ENCODE measurements at places on chromosomes 16 and 17.

GRCh38 chr16:56525236-56525635 is 5.4 kb upstream of the BBS2 start:
- DNase-seq = no peak

DNA sequence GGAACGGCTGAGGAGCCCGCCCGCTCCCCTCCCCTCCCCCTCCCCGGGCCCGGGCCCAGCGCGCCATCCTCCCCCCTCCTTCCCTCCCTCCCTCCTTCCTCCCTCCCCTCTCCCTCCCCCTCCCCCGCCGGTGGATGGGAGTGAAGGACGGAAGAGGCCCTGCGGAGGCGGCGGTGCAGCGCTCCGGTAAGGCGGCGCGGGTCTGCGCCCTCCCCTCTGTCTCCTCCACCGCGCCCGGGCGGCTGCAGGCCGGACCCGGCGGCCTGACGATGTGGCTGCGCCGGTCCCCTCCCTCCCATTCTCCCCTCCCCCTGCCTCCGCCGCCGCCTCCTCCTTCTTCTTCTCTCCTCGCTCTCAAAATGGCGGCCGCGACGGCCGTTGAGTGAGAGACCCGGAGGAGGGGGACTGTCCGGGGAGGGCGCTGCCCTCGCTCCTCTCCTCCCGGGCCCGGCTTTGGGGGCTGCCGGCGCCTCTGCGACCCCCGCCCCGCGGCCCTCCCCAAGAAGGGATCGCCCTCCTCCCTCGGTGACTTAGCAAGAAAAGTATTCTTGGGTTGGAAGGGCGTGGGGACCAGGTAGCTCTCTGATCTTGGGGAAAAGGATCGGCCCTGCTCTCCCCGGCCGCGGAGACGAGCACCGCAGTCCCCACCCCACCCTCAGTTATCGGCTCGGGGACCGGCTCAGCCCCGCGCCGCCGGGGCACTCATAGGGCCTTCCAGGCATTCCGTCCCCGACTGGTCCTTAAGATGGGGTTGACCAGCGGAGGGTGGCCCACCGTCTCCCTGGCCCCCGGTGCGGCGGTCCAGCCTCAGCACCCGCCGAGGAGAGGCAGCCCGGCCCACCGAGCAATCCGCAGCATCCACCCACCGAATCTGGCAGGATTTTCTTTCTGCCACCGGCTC is 617 bp downstream of the PAFAH1B1 start:
- peak; percentile 89 for DNase-seq

DNA sequence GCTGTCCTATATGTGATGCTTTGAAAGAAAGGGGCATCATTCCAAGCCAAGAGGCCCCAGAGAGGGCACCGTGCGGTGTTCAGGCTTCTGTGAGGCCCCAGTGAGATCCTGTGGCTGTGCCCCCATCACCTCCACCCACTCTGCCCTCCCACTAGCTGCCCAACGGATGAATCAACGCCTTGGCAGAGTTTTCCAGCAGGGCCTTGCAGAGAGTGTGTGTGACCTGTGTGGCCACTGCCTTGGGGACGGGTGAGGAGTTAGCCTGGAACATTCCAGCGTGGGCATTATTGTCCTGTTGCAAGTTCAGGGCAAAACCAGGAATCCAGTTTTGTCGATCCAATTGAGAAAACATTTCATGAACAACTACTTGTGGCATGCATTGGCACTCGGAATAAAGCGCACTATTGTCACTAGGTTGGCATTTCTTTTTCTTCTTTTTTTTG is 53.7 kb downstream of the SF3B3 start:
- no peak for DNase-seq

DNA sequence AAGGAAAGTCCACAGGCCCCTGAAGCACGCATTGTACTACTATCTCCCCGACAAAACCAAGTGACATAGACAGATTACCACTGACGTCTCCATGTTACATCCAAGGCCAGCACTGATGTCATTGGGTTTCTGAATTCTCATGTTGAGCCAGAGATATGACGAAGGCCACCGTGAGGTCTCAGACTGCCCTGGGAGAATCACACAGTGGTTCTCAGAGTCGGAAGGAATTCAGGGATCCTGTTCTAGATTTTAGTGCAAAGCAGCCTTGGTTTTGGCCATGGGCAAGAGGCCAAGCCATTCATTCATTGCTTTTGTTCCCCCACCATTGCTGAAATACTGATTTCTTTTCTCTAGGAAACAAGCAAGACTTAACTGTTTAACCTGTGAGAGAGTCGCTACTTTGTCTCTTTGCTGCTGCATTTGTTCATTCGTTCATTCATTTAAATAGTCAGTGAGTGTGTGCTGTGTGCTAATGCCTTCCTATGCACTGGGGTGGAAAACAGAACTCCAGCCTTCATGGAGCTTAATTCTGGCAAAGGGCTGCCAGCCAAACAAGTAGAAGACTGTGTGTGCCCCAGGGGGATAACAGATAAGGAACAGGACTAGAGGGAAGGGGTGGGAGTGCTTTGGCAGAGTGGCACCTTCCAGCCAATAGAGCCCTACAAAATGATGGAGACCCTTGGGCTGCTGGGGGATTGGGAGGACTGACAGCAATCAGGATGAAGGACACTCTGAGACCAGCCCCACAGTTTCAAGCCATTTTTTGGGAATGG is 222.3 kb downstream of the MSI2 start:
- no peak for DNase-seq

DNA sequence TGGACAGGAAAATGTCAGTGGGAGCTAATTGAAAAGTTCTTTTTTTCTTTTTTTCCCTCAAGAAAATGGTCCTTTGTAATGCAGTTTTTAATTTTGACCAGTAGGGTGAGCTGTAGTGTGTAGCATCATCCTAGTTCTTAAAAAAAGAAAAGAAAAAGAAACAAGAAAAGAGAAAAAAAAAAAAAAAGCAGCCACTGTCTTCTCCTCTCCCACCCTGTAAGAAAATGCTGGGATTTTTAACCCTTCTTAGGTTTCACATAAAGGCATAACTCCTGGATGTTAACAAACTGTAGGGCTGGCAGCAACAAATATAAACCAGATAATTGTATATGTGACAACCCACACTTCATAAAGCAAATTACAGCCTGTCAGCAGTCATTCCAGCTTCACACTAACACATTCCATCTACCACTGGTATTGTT is 78.1 kb downstream of the SKAP1 start:
- DNase-seq = peak; percentile 76

GRCh38 chr16:24208710-24209109 is 47.4 kb upstream of the CACNG3 start:
- DNase-seq = no peak

GRCh38 chr17:32899236-32900013 is 22.5 kb upstream of the MYO1D start:
- DNase-seq = peak; percentile 16

DNA sequence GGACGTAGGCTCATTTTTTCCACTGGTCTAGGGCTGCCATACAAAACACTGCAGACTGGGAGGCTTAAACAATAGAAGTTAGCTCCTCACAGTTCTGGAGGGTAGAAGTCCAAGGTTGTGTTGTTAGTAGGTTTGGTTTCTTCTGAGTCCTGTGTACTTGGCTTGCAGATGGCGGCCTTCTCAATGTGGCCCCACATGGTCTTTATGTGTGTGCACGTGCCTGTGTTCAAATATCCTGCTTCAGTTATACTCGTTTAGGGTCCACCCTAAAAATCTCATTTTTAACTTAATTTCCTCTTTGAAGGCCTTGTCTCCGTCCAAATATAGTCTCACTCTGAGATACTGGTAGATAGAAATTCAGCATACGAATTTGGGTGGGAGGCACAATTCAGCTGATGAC is 542.4 kb downstream of the HAPSTR1 start:
- DNase-seq = no peak

GRCh38 chr16:61413021-61413420 is 623.2 kb downstream of the CDH8 start:
- DNase-seq = no peak

DNA sequence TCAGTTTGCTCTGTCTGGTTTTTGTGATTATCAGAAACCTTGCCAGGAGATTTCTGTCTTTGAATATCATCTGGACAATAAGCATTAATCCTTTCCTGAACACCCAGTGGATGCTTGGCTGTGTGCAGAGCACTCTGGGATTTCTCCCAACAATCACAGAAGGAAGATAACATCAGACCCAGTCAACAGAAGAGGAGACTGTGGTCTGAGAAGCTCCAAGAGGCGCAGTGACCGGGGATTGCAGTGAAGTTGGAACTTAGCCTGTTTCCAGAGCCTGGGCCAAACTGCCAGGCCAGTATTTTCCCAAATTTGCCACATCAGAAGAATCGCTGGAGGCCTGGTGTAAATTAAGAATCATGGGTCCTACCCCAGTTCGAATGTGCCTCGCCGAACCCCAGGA is 264.7 kb downstream of the C16orf95 start:
- no peak for DNase-seq

DNA sequence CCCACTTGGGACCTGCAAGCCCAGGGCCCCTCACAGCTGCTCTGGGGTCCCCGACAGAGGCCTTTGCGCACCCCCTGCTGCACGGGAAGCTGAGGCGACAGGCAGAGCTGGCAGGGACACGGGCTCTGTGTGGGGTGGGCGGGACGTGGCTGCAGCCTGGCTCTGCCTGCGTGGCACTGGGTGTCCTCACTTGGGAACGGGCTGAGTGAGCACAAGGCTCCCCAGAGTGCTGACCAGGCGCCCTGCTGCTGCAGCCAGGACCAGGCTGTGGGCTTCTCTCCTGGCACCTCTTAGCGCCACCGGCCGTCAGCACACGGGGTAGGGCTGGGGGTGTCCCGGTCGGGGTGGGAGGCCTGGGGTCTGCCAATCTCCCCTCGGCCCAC is 6.6 kb downstream of the C1QTNF8 start:
- no peak for DNase-seq

Measured in OCI-M1 (cell line).